Brain microvascular endothelial cell (primary cell): ENCODE measurements at places on chromosomes 11 and 22.

GRCh38 chr11:122024278-122024677 is 91.7 kb downstream of the BLID start:
- no peak for DNase-seq

- DNase-seq, result no peak
Measured at GRCh38 chr22:41177622-41178424, 27.3 kb upstream of the L3MBTL2 start.

DNA sequence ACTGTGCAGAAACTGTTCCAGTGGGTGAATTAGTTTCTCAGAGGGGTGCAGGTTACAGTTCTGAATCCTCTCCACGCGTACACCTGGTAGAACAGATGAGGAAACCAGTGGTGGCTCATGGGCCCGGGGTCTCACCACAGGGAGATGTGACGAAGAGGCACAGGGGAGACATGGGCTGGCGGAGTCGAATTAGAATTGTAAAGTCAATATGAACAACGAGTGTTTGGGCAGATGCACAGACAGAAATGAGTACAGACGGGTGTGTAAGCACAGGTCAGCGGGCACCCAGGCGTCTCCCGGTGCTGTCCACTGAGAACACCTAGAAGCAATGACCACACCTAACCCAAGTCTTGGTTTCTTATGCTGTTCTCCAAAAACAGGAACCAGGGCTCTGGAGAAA is 41.8 kb downstream of the GNB1L start:
- DNase-seq, result no peak

DNA sequence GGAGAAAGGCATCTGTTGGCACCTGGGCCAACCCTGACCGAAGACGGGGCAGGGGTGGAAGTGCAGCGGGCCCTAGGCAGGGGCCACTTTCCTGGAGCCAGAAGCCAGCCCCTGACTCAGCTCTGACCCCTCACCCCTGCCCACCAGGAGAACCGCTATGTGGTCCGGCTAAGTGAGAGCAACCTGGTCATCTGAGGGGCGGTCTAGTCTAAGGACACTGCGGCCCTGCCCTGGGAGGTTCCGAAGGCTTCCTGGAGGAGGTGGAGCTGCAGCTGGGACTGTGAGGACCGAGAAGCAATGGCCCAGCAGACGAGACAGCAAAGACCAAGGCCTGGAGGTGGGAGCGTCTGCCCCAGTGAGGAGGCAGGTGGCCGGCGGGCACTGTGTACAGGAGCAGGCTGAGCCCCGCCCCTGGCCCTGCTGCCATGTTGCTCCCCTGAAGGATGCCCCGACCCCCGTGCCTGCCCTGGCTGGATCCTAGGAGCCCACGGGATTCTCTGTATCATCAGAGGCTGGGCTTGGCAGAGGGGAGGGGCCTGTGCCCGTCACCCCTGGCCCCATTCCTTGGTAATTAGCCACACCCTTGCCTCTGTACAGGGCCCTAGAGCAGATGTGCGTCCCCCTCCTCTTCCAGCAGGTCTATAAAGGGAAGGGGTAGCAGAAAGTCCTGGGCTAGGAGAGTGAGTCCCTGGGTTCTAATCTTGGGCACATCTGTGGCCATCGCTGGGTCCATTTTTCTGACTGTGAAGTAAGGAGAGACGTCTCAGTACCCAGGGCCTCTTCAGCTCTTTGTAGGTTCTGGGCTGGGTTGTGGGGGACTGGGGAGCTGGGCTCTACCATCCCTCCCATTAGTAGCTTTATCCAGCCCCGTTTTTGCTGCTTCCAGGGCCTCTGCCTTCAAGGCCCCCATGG is 19.4 kb downstream of the RELT start:
- no peak for DNase-seq

DNA sequence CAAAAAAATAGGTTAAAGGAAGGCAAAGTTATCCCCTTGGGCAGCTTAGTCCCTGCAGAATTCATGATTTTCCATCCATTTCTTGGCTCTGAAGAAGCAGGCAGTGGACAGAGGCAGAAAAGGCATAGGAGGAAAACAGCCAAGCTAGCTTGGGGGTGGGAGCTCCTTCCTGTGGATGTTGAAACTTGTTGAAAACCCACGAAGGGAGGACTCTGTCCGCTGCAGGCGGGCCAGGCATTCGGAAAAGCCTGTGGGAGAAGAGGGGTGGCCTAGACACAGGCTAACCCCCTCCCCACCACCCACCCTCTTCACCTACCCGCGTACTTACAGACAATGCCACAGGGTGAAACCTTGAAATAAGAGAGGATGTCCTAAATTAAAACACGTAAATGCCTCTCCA is 72.1 kb downstream of the C22orf31 start:
- no peak for DNase-seq

GRCh38 chr11:86941077-86941870 is 13.9 kb downstream of the FZD4 start:
- no peak for DNase-seq

- no peak for DNase-seq
Measured at GRCh38 chr11:724049-724777, 18.2 kb downstream of the EPS8L2 start.

DNA sequence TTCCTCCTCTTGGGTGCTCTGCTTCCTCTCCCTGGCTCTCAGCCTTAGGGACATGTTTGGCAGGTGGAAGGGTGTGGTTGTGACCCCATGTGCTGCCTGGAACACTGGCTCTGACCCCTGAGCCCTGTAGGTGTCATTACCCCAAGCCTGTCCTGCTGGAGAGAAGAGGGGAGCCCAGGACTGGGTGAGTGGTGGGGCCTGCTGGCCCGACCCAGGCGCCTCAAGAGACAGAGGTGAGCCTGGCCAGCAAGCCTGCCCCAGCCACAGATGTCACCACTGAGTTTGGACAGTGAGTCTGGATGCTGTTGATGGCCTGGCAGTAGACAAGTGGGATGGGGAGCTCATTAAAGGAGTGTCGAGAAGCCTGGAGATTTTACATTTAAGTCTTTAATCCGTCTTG is 1112.2 kb downstream of the BRD1 start:
- DNase-seq, result no peak

- no peak for DNase-seq
Measured at GRCh38 chr22:19656541-19657251, 57.6 kb upstream of the SEPTIN5 start.

GRCh38 chr11:45388472-45388871 is 102.3 kb upstream of the SYT13 start:
- DNase-seq, result no peak

- DNase-seq, result no peak
Measured at GRCh38 chr11:129700701-129701100, 114.9 kb upstream of the TMEM45B start.

GRCh38 chr22:42340829-42341383 is 70.5 kb upstream of the TCF20 start:
- no peak for DNase-seq

GRCh38 chr11:502288-503178 is 4.5 kb downstream of the RNH1 start:
- DNase-seq, result no peak

- DNase-seq, result peak; percentile 94
Measured at GRCh38 chr11:89495951-89496350, 4.8 kb upstream of the NOX4 start.

- no peak for DNase-seq
Measured at GRCh38 chr11:70536051-70536877, 137.9 kb downstream of the CTTN start.

DNA sequence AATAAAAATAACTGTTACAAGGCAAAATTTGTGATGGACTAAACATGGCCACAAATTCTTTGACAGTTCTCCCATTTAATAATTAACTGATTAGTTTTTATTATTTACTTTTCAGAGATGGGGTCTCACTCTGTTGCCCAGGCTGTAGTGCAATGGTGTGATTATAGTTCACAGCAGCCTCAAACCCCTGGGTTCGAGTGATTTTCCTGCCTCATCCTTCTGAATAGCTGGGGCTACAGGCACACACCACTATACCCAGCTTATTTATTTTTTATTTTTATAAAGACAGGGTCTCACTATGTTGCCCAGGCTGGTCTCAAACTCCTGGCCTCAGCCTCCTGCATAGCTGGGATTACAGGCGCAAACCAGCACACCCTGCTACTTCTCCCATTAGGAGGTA is 4.5 kb upstream of the PATL1 start:
- no peak for DNase-seq

DNA sequence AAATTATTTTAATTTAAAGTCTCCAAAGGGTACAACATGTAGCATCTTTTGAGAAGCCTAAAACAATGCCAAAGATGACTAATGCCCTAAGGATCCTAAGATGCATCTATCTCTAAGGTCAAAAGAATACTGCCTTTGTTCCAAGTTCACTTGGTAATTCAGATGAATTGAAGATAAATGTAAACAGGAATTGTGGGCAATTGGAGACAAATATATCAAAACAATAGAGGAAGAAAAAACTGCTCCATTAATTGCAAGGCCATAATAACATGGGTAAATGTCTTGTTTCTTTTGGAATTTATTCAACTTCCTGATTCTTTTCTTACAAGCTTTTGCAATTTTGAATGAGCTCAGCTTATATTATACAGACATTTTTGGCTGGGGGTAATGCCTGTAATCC is 338.6 kb downstream of the TTC28 start:
- DNase-seq, result no peak

DNA sequence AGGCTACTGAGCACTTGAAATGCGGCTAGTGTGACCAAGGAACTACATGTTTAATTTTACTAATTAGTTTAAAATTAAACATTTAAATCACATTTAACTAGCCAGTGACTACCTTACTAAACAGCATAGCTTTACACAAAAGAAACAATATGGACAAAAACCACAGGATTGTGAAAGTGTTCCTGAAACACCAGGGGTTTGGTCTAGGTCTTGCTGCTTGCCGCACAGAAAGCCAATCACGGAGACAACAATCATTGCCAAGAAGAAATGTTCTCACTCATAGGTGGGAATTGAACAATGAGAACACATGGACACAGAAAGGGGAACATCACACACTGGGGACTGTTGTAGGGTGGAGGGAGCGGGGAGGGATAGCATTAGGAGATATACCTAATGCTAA is 309.5 kb downstream of the C11orf87 start:
- DNase-seq, result no peak

- DNase-seq, result no peak
Measured at GRCh38 chr22:36931446-36931845, 18.0 kb downstream of the CSF2RB start.
